ENCODE measurements at places on chromosomes 7 and 10.

GRCh38 chr7:10537764-10538163 is 435.9 kb upstream of the PHF14 start:
- DNase-seq = no peak

- no peak for DNase-seq
Observed at GRCh38 chr7:98630770-98631169, 13.7 kb downstream of the NPTX2 start.

DNA sequence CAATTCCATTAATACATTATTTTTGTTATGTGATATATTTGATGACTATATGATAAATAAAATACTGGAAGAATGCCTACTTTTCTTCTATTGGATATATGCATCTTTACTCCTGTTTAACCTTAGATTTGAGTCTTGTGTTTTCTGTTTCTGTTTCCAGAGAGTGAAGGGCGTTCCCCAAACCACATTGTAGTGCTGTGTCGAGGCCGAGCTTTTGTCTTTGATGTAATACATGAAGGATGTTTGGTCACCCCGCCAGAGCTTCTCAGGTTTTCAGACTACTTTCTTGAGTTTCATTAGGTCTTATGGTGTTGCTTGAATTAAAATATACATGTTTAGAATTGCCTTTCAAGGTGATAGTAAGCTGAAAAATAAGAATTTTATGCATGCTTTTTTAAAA is 23.8 kb downstream of the CROT start:
- no peak for DNase-seq

GRCh38 chr10:55747244-55747643 is 613.8 kb downstream of the ZWINT start:
- no peak for DNase-seq

DNA sequence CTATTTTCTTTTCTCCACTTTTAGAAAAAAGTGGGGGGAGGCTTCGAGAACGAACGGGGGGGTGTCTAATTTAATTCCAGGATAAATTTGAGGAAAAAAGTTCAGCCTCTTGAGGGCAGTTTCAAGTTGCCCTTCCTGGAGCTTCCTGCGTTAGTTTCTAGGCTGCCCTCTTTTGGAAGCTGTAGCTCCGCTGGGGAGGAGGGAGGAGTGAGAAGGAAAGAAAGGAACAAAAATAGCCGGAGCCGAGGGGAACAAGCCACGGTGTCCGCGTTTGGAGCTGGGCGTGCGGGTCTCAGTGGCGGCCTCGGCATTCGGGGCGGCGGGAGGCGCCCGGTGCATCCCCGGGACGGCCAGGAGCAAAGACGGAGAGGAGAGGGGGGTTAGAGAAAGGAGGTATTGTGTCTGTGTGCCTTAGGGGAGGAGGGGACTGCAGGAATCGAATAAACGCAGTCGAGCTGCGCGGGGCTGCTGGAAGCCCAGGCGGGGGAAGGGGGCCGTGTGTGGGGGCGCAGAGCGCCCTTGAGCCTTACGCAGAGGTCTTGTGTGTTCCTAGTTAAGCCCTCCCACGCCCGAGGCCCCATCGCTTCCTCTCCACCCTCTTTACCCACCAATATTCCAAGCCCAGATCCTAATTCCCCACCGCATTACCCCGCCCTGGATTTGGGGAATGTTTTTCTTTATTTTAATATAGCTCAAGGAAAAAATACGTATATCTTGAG is 2.0 kb upstream of the TNRC18 start:
- peak; percentile 39 for DNase-seq

- no peak for DNase-seq
Observed at GRCh38 chr7:132424821-132425724, 151.2 kb downstream of the PLXNA4 start.

DNA sequence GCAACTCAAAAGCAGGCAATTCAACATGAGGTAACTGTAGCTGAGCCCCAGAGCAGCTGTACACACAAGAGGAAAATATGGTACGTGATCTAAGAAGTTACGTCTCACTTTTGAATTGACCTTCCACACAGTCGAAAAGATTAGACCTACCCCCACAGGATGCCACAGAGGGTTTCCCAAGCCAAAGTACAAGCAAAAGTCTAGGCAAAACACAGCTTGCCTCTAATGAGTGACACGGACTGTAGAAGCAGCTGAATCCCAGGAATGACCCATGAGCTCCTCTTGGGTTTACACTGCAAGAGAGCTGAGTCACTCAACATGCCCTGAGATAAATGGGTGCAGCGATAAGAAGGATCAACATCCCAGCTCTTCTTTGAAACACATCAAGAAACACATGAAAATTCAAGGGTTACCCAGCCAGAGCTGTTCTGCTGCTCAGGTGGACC is 9.8 kb downstream of the CREB3L2 start:
- DNase-seq = no peak

DNA sequence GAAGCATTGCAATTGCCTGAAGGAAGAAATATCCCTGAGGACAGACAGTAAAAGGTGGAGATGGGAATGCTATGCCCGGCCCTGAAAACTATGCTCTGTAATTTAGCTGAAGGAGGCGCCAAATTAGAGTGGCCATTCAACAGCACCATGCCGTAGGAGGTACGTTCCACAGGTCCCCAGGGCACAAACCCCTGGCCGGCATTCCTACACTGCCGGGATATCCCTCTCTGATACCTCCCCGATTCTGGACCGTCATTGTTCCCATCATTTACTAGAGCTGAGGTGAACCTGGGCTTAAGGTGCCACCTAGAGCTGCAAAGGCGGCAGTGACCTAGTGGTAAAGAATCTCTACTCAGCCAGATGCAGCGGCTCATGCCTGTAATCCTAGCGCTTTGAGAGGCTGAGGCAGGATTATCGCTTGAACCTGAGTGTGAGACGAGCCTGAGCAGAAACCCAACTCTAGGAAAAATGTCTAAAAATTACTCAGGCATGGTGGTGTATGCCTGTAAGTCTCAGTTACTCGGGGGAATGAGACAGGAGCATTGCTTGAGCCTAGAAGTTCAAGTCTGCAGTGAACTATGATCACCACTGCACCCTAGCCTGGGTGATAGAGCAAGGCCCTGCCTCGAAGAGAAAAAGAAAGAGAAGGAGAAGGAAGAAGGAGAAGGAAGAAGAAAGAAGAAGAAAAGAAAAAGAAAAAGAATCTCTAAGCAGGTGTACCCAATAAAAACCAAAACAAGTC is 53.0 kb upstream of the TNKS2 start:
- no peak for DNase-seq

DNA sequence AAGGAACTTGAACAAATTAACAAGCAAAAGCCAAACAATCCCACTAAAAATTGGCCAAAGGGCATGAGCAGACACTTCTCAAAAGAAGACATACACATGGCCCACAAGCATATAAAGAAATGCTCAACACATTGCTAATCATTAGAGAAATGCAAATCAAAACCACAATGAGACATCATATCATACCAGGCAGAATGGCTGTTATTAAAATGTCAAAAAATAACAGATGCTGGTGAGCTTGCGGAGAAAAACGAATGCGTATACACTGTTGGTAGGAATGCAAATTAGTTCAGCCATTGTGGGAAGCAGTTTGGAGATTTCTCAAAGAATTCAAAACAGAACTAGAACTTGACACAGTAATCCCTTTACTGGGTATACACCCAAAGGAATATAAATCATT is 311.7 kb upstream of the HPS1 start:
- no peak for DNase-seq

GRCh38 chr10:88755753-88756152 is 4.1 kb upstream of the LIPN start:
- DNase-seq = no peak

DNA sequence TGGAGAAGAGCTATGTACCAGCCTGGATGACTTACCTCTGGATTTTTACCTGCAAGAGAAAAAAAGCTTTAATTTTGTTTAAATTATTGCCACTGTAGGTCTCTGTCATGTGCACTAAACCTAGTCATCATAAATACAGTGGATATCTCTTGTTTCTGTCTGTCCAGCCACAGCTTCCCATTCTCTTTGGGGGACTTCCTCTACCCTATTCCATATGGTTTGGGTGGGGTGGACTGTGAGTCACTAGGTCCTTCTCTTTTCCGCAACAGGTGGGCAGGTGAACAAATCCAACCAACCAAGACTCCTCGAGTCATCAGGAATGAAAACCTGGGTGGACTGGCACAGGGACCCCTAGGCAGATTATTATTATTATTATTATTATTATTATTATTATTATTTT is 87.3 kb upstream of the CYTH3 start:
- no peak for DNase-seq

DNA sequence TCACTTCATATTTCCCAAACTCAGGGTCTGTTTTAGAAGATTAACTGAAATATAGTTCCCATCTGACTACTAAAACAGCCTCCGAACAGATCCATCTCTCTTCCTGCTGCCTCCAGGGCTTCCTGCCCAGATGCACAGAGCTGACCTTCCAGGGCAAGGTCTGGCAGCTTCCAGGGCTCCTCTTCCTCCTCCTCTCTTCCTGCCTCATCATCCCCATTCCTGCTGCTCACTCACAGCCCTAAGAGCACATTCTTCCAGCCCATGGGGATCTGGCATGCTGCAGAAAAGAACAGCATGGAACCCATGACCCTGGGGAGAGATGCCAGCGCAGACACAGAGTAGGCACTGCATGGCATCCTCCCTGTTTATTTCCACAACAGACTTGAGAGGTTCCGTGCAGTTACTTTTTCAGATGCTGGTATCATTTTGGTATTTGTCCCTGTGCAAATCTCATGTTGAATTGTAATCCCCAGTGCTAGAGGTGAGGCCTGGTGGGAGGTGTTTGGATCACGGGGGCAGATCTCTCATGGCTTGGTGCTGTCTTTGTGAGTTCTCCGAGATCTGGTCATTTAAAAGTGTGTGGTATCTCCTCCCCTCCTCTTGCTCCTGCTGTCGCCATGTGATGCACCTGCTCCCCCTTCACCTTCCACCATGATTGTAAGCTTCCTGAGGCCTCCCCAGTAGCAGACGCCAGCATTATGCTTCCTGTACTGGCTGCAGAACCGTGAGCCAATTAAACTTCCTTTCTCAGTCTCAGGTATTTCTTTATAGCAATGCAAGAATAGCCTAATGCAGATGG is 4.4 kb downstream of the PKD1L1 start:
- no peak for DNase-seq

GRCh38 chr7:154777023-154777422 is 225.9 kb downstream of the PAXIP1 start:
- no peak for DNase-seq

DNA sequence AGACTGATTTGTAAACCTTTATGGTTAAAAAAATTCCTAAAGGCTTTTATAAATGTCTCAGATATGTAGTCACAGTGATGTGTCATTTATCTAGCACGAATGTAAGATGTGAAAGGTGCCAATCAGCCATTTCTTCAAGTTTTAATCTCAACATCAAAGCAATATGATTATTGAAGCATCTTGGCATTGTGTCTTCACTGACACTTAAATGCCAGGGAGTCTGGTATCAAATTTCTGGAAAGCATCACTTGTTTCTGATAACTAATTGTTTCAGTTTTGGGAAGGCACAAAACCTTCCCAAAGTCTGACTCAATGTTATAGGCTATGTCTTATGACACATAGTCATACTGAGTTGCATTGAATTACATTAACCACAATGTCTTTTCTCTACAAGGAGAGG is 492.0 kb upstream of the CNTNAP2 start:
- no peak for DNase-seq

DNA sequence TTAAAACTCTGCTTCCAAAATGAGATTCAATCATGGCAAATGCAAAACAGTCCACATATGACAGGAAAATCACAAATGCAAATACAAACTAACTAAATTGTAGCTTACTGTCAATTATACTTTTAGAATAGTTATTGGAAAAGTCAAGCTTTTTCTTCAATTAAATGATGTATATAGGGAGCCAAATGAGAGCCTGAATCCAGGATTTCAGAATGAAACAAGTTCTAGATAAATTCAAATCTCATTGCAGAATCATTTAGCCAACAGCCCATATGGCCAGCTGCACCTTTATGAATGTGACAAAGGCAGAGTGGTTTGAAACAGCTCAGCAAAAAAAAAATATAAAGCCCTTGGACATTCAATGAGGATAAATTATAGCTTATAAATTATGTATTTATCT is 82.2 kb upstream of the SCIN start:
- no peak for DNase-seq

DNA sequence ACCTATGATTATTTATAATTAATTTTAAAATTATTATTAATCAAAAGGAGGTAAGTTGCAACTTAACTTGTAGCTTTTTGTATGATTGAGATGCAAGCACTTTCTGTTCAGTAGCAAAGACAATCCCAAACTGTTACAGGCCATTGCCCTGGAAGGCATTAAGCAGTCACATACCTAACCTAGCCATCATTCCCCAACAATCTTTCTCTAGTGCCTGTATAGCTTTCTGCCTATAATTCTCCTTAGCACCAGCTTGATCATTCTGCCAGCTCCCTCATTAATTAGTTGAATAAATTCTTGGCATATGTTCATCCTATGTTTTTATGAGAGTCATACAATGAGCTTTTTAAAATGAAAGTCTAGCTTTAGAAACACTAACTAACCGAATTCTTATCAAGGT is 178.9 kb upstream of the TMEM106B start:
- DNase-seq = no peak

DNA sequence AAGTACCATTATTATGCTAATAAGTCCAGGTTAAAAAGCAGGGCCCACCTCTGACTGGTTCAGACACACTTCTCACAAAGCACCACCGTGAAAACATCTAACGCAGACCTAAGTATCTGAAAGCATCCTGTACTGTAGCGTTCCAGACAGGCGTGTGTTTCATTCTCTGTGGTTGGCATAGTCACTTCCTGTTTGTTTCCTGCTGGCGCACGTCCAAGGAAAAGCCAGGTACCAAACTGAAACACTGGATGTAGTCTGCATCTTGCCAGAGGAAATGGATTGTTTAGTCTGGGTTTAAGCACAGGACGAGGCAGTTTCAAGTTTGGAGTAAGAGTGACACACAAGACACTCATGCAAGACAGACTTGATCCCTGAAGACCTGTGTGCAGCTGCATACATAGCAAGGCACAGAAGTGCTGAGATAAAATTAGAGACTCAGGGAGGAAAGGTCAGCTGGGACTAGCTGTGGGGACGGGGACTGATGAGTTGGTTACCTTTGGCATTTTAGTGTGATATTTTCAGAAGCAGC is 23.3 kb downstream of the BPGM start:
- peak; percentile 76 for DNase-seq

GRCh38 chr7:121076350-121077164 is 88.0 kb downstream of the CPED1 start:
- no peak for DNase-seq

- no peak for DNase-seq
Observed at GRCh38 chr10:91761721-91762120, 36.5 kb upstream of the TNKS2 start.

DNA sequence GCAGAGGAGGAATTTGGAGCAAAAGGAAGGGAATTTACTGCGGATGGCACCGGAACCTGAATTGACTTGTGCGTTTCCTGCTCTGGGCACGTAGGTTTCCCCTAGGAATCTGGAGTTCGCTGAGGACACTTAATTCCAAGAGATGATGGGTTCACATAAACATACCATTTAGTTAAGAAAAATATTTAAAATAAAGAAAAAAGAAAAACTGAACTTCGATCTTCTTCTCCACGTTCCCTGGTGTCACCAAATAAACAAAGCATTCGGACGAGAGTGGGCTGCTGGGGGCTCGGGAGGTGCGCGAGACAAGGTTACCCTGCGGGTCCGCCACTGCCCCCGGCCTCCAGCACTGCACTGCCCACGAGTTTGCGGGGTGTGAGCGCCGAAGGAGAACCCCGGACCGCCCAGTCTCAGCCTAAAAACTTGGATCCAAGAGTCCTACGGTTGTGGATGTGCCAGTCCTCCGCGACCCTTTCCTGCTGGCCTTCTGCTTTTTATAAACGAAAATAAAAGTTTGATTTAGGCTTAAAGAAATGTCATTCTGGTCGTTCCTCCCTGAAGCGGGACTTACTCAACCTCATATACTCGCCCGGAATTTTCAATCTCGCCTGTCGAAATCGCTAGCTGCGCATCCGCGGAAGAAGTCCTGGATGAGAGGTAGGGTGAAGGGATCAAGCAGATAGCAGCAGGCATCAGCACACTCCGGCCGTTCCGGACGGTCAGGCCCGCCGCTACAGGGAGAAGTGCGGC is 30.3 kb downstream of the SKIDA1 start:
- DNase-seq = peak; percentile 40
